ENCODE measurements at places on chromosomes 5 and 9. TPM values are rescaled to one million over a fixed set of nuclear protein-coding genes. Genes with fewer than 3 reads are reported as not detected.
A peak's percentile ranks its signal among the peaks of the same experiment; 100 is the strongest.

Gene ZNF462
- total RNA-seq: not detected

Gene NTMT1
- total RNA-seq: 51.0 TPM

Gene HTR4
- not detected for total RNA-seq

Gene FLT4
- not detected for total RNA-seq

Gene ECSCR
- total RNA-seq: not detected

Gene DDX4
- not detected for total RNA-seq

Gene SFXN1
- total RNA-seq: 122 TPM

Gene SLC36A2
- total RNA-seq: not detected

Gene REXO4
- total RNA-seq: 30.4 TPM

Gene HTR1A
- not detected for total RNA-seq

GRCh38 chr9:95147452-95148207, 169.9 kb downstream of the FANCC start:
- no peaks in the 10 kb centered on the region for H3K36me3 ChIP-seq
- H3K27me3 ChIP-seq: no peaks in the 10 kb centered on the region
- no peak overlapping the region for H3K27ac ChIP-seq

GRCh38 chr9:90423661-90424193, 218.9 kb downstream of the DIRAS2 start:
- no peak overlapping the region for H3K4me3 ChIP-seq
- H3K4me1 ChIP-seq: no peaks in the 10 kb centered on the region
- peaks cover 4% of the 10 kb centered on the region for H3K27me3 ChIP-seq
- no peak for DNase-seq
- no peaks in the 10 kb centered on the region for H3K36me3 ChIP-seq
- no peak overlapping the region for H3K27ac ChIP-seq

DNA sequence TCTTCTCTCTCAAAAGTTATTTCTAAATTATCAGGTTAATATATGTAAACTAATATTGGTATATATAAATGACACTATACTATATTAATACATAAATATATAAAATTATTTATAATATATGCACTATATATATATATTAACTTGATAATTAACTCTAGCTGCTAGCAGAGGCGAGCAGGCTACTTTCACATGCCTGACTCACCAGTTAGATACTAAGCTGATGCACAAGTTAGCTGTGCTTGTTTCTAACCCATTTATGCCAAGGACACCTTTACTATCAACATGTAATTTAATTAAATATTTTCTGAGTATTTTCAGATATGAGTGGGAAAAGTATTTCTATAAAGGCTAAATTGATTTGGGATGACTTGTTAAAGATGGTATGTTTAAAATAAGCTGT, 70.1 kb downstream of the TRIO start:
- peak overlapping the region; percentile 43 for H3K4me3 ChIP-seq
- peaks cover 96% of the 10 kb centered on the region for H3K4me1 ChIP-seq
- no peaks in the 10 kb centered on the region for H3K36me3 ChIP-seq
- no peaks in the 10 kb centered on the region for H3K27me3 ChIP-seq
- DNase-seq: no peak
- H3K27ac ChIP-seq: peak overlapping the region; percentile 71

DNA sequence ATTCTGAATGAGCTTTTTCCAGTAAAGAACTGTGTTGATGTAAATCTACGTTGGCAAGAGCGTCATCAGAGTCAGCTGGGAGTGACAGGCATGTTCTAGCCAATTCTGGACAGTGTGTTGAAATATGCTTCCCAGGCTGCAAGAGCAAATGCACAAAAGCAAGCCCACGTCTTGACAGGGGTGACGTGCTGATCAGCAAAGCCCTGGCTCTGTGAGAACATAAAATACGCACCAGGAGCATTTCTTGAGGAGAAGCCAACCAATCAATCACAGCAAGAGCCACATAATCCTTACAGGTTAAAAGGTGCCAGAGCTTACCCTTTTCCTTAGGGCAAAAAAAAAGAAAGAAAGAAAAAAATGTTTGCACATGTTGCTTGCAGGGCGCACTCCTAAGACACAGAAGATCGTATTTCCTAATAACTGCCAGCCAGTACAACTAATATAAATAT, 148.1 kb downstream of the PDE4D start:
- no peaks in the 10 kb centered on the region for H3K36me3 ChIP-seq
- 0 out of 2 replicates have a peak, but pooled peaks cover 6% of the 10 kb centered on the region for H3K4me1 ChIP-seq
- no peaks in the 10 kb centered on the region for H3K27me3 ChIP-seq
- H3K27ac ChIP-seq: no peak overlapping the region

DNA sequence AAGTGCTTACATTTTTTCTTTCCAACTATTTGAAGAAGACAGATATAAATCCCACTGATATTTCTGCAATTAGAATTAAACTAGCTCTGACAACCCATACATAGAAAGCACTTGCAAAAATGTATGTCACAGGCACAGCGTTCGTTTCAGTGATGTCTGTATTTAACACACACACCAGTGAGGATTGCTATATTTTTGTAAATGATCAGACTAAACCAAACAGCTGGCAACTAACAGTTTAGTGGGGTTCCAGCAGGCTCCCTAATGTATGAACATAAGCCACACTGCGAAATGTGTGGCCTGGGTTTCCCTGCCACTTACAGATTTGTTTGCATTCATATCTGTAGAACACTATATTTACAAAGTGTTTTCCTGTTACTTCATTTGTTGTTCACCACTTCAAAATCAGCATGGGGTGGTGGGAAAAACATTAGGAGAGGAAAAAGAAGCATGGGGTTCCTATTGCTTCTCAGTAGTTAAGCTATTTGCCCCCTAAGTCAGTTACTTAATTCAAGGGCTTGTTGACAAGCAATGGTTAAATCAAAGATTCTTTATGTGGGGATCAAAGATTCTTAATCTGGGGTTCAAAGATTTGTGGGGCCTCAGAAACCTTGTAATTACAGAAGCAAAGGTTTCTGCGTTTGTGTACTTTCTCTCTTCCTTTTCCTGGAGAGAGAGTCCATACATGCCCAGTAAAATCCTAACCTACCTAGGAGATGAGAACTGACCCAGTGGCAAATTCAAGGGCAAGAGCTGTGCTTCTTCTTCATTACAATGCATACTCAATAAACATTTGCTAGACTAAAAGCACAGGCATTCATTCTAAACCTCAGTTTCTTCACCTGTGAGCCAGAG, 27.1 kb downstream of the ZNF608 start:
- no peaks in the 10 kb centered on the region for H3K27me3 ChIP-seq
- no peak overlapping the region for H3K27ac ChIP-seq
- H3K4me1 ChIP-seq: peaks cover 26% of the 10 kb centered on the region
- DNase-seq: no peak

- no peaks in the 10 kb centered on the region for H3K27me3 ChIP-seq
- H3K27ac ChIP-seq: no peak overlapping the region
- peaks cover 11% of the 10 kb centered on the region for H3K4me1 ChIP-seq
- no peak for DNase-seq
Measured at GRCh38 chr9:19464061-19464763, 55.4 kb downstream of the ACER2 start.

DNA sequence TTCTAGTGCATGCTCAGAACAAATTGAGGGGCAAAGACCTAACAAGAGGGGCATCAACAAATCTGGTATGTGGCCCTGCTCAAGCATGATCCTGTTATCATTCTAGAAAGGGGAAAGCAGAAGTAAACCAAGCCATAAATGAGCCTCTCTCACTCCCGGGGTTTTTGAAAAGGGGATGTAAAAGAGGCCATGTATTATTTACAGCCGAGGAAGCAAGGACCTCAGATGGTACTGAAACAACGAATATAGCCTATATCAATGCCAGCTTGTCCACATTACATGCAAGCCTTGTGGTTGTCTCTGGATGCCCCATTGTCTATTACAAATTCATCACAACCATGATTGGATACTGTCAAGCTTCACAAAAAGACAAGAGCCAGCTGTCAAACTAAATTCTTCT, 211.3 kb downstream of the DCP2 start:
- no peak overlapping the region for H3K4me3 ChIP-seq
- no peak overlapping the region for H3K27ac ChIP-seq
- H3K4me1 ChIP-seq: no peaks in the 10 kb centered on the region
- H3K27me3 ChIP-seq: no peaks in the 10 kb centered on the region
- no peak for DNase-seq

GRCh38 chr5:10427201-10427600, 14.5 kb upstream of the ROPN1L start:
- peak; percentile 10 for DNase-seq
- no peaks in the 10 kb centered on the region for H3K27me3 ChIP-seq
- no peak overlapping the region for H3K27ac ChIP-seq
- H3K36me3 ChIP-seq: peaks cover 74% of the 10 kb centered on the region
- H3K4me3 ChIP-seq: no peak overlapping the region
- peaks cover 16% of the 10 kb centered on the region for H3K4me1 ChIP-seq

GRCh38 chr5:79795764-79796398, 106.2 kb downstream of the CMYA5 start:
- H3K4me1 ChIP-seq: no peaks in the 10 kb centered on the region
- 0 out of 3 replicates have a peak, but pooled peaks cover under 1% of the 10 kb centered on the region for H3K27me3 ChIP-seq
- H3K4me3 ChIP-seq: no peak overlapping the region
- no peak for DNase-seq
- no peaks in the 10 kb centered on the region for H3K36me3 ChIP-seq
- H3K27ac ChIP-seq: no peak overlapping the region

GRCh38 chr5:150401376-150402228, 11.1 kb downstream of the CD74 start:
- H3K4me3 ChIP-seq: no peak overlapping the region
- H3K27me3 ChIP-seq: no peaks in the 10 kb centered on the region
- H3K4me1 ChIP-seq: no peaks in the 10 kb centered on the region
- peaks cover 22% of the 10 kb centered on the region for H3K36me3 ChIP-seq
- no peak overlapping the region for H3K27ac ChIP-seq

DNA sequence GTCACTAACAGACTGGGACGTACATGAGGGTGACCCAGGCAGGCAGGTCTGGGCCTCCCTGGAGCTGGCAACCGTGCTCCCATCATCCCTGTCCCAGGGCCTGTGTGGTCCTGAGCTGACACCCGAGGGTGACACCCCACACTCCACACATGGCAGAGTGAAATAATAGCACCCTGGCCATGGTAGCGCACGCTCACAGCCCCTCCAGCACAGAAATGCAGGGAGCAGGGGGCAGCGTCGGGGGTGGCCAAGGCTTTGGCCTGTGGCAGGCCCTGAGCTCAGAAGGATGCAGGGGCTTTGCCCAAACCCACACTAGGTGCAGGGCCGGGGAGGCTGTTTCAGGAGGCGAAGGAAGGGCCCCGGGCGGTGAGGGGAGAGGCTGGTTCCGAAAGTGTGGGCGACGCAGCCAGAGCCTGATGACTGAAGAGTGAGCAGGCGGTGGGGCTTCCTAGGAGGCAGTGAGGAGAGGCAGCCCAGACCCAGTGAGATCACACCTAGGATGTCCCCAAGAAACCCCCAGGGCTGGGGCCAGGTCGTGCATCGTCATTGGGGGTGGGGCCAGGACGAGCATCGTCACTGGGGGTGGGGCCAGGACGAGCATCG, 12.9 kb downstream of the OR2V2 start:
- DNase-seq: no peak
- no peaks in the 10 kb centered on the region for H3K36me3 ChIP-seq
- peak overlapping the region; percentile 62 for H3K4me3 ChIP-seq
- H3K27me3 ChIP-seq: no peaks in the 10 kb centered on the region

- no peak overlapping the region for H3K27ac ChIP-seq
- no peaks in the 10 kb centered on the region for H3K27me3 ChIP-seq
- no peaks in the 10 kb centered on the region for H3K4me1 ChIP-seq
- DNase-seq: no peak
Measured at GRCh38 chr9:13939701-13940490, 374.0 kb downstream of the NFIB start.

- DNase-seq: no peak
- H3K4me1 ChIP-seq: 0 out of 2 replicates have a peak, but pooled peaks cover 3% of the 10 kb centered on the region
- no peak overlapping the region for H3K27ac ChIP-seq
- peaks cover 14% of the 10 kb centered on the region for H3K27me3 ChIP-seq
- no peak overlapping the region for H3K4me3 ChIP-seq
Measured at GRCh38 chr5:88878976-88879375, 4.0 kb downstream of the MEF2C start.

DNA sequence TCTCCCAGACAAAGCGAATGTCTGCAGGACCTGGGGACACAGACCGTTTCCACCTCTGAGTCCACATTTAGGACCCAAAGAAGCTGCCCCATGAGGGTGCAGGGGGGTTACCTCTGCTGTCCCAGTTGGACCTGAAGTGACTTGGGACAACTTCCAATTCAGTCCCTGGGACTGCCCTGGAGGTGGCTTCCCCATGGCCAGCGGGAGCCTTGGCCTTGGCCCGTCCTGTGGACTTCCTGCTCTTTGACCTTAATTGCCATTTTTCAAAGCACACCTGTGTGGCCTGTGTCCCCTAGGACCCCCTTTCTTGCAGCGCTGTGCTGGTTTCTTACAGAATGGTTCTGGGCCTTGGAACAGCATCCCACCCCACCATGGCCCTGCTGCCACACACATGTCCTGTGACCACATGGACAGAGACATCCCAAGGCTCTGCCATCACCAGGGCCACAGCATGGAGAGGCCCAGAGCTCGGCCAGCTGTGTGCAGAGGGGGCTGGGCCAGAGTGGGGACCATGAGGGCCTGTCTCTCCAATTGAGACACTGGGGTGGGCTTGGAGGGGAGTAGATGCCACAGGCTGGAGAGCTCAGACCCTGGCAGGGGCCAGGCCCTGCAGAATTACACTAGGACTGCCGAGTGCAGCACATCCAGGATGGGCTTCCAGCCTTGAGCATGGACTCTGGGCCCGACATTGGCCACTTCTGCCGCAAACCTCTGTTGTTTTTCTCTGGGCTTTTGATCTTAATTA, 45.8 kb downstream of the SECISBP2 start:
- H3K27me3 ChIP-seq: no peaks in the 10 kb centered on the region
- H3K4me1 ChIP-seq: peaks cover 59% of the 10 kb centered on the region
- DNase-seq: no peak
- no peak overlapping the region for H3K27ac ChIP-seq

DNA sequence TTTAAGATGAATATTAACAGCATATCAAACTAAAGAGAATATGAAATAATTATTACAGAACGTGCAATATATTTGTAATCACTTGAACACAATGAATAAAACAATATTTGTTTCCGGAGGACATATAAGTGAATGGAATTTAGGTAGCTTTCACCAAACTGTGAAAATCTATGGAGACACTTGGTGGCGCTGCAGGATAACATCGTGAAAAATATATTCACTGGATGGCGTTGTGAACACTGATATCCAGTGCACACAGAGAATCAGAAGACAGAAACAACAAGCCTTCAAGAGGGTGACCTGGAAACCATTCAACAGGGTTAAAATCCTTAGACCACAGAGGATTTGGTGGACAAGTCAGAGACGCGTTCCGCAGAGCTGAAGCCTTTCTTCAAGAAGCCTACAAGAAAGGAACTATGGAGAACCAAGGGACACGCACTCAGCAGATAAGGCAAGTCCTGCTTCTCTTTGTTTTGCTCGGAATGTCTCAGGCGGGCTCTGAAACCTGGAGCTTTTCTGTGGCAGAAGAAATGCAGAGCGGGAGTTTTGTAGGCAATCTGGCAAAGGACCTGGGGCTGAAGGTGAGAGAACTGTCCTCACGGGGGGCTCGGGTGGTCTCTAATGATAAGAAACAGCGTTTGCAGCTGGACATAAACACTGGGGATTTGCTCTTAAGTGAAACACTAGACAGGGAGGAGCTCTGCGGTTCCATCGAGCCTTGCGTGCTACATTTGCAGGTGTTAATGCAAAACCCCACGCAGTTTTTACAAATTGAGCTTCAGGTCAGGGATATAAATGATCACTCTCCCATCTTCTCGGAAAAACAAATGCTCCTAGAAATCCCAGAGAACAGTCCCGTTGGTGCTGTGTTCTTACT, at the start of gene PCDHB11:
PCDHB11 (plus strand) TSS at position 269 of the 877 bp plus-strand sequence; CDS start at position 417, 148 bp downstream.
- no peak within 1 kb of the TSS for H3K4me3 ChIP-seq
- H3K4me1 ChIP-seq: no peaks in the 10 kb centered on the region
- no peaks in the 10 kb centered on the region for H3K36me3 ChIP-seq
- peak; percentile 6 for DNase-seq

- H3K4me3 ChIP-seq: no peak overlapping the region
- peaks cover 16% of the 10 kb centered on the region for H3K4me1 ChIP-seq
- no peak overlapping the region for H3K27ac ChIP-seq
- no peaks in the 10 kb centered on the region for H3K27me3 ChIP-seq
- no peak for DNase-seq
Measured at GRCh38 chr5:127585661-127586060, 63.2 kb upstream of the CTXN3 start.
